ENCODE measurements at places on chromosomes 12 and 14.

- DNase-seq = no peak
Observed at GRCh38 chr12:121295116-121295745, 1.3 kb downstream of the CAMKK2 start.

DNA sequence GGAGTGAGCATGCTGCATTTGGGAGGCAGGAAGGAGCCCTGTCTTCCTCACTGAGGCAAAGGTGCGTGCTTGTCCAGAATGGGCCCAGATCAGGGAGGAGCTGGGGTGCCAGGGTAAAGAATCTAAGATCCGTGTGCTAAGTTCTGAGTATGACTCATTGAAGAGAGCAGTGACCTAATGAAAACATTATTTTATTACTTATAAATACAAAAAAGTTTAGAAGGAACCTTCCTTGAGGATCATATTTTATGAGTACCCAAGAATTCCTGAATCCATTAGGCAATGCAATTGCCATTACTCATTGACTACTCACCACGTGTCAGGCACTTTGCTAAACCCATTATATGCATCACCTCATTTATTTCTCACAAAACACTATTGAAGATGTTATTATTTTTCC, 264.7 kb downstream of the EGLN3 start:
- no peak for DNase-seq

GRCh38 chr12:113424915-113425823, 3.0 kb downstream of the SDSL start:
- DNase-seq = no peak

DNA sequence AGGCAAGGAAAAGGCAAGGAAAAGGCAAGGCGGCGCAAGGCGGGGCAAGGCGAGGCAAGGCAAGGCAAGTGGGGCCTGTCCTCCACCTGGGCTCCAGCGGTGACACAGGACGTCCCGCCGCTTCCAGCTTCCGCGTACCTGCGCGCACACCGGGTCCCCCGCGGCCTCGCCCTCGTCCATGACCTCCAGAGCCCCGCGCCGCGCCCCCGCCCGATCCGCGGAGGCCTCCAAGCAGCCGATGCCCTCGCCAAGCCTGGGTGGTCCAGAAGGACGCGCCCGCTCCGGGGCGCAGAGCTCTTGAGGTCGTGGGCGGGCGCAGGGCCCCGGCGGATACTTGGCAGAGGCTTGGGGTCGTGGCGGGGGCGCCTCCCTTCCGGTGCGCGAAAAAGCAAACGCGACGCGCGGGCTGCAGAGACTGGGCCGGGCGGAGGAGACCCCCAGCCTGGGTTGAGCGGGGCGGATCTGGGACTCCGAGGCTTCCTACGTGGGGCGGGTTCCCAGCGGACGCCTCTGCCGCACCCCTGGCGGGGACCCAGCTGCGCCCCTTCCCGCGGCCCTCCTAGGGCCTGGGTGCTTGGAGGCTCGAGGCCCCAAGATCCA, 60.8 kb upstream of the EIF5 start:
- no peak for DNase-seq

- no peak for DNase-seq
Observed at GRCh38 chr12:108373111-108373510, 34.0 kb upstream of the CMKLR1 start.

- no peak for DNase-seq
Observed at GRCh38 chr12:115771065-115771464, 506.4 kb downstream of the MED13L start.
